ENCODE measurements at places on chromosomes 3 and 15.

DNA sequence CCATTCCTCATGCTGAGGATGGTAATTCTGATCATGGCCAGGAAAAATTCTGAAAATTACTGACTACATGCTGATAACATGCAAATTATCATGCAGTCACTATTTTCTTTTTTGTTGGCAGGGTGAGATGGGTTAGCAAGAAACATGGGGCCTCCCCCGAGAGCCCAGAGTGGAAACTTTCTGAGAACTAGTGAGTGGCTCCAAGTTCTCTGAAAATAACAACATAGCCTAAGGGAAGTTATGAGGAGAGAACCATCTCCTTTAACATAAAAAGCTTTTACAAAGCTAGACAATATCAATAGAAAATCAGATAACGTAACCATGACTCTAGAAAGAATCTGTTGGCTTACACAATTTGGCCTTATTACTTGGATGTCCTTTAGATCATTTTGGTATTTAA is 254.2 kb downstream of the PLOD2 start:
- no peak for DNase-seq

DNA sequence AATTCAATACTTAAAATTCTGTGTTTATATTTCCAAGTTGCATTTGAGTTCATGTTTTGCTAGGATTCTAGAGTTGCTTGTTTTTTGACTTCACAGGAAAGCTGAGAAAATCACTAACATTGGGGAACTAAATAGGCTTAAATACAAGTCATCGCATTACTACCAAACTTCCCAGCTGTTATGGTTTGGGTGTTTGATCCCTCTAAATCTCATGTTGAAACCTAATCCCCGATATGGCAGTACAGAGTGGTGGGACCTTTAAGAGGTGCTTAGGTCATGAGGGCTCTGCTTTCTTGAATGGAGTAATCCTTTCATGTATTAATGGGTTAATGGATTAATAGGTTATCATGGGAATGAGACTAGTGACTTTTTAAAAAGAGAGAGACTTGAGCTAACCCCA is 77.2 kb upstream of the ARPP21 start:
- DNase-seq: no peak

GRCh38 chr15:41873711-41874110 is 20.1 kb downstream of the SPTBN5 start:
- DNase-seq: no peak

GRCh38 chr15:31488437-31489204 is 162.0 kb downstream of the KLF13 start:
- no peak for DNase-seq

GRCh38 chr15:48865370-48866079 is 12.4 kb upstream of the EID1 start:
- no peak for DNase-seq

DNA sequence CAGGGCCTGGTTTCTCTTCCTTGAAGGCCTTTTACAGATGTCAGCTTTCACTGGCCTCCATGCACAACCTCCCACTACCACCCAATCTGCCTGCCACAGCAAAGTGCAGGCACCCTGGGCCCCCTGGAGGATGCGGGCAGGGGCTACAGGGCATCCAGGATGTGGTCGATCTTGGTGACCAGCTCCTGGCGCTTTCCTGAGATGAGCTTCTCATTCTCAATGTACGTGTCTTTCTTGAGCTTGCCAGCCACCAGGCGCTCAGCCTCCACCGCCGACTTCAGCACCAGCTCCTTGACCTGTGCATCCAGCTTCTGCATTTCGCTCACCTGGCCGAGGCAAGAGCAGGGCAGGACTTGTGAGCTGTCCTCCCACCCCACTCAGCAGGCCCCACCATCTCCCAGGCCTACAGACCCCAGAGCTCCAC is 30.3 kb downstream of the RPN1 start:
- no peak for DNase-seq

GRCh38 chr15:29681946-29682345 is 140.3 kb downstream of the TJP1 start:
- no peak for DNase-seq

GRCh38 chr15:78201281-78202190 is 32.8 kb downstream of the ACSBG1 start:
- no peak for DNase-seq

- DNase-seq: no peak
Observed at GRCh38 chr15:42387603-42388002, 28.3 kb downstream of the CAPN3 start.

GRCh38 chr15:100500226-100500990 is 28.3 kb downstream of the CERS3 start:
- DNase-seq: no peak

DNA sequence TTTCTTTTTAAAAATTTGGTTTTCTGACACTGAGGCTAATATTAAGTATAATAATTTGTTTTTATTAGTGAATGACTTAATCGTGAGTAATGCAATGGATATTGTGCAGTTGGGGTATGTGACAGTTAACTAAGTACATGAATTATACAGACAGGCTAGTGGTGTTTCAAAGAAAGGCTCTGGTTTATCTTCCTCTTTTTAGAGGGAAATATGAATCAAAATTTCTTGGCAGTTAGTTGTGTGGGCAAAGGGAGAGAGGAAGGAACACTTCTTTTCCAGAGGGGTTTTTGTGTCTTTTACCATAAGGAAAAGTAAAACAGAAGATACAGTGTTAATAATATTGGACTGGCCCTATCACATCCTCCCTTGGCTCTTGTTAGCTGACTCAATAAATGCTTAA is 2.7 kb downstream of the ZNF654 start:
- no peak for DNase-seq

DNA sequence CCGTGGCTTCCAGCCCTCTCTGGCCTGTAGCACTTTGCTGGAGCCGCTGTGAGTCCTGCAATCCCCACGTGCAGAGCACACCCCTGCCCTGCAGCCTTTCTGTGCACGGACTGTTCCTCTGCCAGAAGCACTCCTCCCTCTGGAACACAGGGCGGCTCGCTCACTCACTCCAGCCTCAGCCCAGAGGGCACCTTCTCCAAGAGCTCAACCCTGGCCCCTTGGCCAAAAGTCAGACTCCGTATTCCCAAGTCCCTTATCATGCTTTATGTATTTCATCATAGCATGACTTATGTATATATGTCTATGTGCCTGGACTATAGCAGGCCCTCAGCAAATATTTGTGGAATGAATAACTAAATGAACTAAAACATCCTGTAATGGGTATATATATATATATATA is 63.2 kb downstream of the ASB7 start:
- DNase-seq: no peak

DNA sequence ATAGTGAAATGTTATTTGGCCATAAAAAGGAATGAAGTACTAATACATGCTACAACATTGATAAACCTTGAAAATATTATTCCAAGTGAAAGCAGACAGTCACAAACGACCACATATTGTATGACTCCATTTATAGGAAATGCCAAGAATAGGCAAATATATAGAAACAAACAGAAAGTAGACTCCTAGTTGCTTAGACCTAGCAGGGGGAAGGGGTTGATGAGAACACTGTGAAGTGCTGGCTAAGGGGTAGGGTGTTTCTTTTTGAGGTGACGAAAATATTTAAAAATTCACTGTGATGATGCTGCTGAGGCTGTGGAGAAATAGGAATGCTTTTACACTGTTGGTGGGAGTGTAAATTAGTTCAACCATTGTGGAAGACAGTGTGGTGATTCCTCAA is 30.5 kb upstream of the XIRP1 start:
- DNase-seq: no peak

GRCh38 chr15:42080919-42081830 is 13.2 kb downstream of the PLA2G4D start:
- no peak for DNase-seq

- DNase-seq: no peak
Observed at GRCh38 chr3:148588291-148588690, 109.4 kb upstream of the AGTR1 start.

GRCh38 chr3:170737498-170738162 is 132.4 kb downstream of the RPL22L1 start:
- no peak for DNase-seq

DNA sequence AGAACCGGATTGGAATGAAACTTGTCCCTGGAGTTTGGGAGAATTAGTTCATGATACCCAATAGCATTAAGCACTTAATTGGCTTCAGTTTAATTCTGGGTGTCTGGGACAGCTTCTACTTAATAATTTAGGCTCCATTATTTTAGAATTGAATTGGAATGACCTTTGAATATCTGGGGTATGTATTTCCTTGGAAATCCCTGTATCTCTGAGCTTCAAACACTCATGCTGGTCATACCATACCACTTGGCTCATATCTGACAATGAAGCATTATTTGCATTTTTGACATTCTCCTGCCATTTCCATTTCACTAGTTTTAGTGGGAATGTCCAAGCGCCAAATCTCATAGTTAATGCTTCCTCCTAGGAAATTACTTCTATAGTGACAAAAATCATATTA is 393.1 kb downstream of the DIPK2A start:
- no peak for DNase-seq

GRCh38 chr3:73955494-73956070 is 330.8 kb upstream of the PDZRN3 start:
- DNase-seq: no peak

DNA sequence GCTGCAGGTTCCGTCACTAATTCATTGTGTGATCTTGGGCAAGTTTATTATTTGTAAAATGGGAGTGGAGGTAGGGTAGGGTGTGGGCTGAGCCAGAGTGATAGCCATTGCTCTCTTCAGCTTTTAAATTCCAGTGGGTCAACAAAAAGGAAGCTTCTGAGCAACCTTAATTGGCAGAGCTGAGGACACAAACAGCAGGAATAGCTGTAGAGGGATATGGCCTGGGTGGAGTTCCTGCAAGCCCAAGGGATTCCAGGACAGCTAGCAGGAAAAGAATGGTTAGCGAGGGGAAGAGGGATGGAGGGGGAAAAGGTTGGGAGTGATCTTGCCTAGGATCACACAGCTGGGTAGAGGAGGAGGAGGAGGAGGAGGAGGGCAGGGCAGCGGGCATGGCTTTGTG is 11.4 kb downstream of the CCK start:
- no peak for DNase-seq

DNA sequence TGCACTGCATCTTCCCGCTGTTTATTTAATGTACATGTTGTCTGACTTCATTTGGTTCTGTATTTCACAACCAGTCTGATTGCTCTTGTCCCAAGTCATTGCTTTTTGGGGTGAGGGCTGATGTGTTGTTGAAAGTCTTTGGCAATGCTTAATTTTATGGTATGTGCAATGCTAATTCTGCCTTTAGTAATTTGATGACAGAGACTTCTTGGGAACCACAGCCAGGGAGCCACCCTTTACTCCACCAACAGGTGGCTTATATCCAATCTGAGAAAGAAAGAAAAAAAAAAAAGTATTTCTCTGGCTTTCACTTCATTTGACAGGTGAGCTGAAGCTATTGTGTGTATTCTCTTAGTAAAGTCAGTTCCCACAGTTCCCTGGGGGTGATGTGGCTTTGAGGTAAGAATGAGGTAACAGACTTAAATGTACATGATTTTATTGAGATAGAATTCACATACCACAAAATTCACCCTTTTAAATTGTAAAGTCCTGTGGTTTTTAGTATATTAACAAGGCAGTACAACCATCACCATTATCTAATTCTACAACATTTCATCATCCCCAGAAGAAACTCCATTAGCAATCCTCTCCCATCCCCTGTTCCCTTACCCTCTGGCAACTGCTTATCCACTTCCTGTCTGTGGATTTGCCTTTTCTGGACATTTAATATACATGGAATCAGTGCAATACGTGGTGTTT is 97.3 kb downstream of the SLCO3A1 start:
- no peak for DNase-seq

DNA sequence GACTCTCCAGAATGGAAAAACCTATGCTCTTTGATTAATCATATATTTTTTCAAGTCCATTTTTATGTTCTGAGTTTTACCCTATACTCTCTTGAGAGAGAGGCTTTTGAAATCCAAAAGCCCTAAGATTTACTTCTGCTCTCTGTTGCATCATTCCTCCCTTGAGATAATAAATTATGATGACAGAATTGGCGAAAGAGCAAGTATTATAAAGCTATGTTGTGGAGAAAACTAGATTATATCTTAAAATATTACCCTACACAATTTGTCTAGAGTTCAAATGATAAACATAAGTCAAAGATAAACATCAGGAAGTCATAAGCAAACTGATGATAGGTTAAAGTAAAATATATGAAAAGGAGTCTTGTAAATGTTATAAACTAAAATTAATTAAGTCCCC is 293.4 kb upstream of the MME start:
- no peak for DNase-seq

- no peak for DNase-seq
Observed at GRCh38 chr3:169280010-169280585, 383.4 kb downstream of the MECOM start.

- DNase-seq: no peak
Observed at GRCh38 chr3:31699309-31699953, 166.7 kb downstream of the STT3B start.

- DNase-seq: no peak
Observed at GRCh38 chr3:43995547-43996378, 245.9 kb upstream of the TOPAZ1 start.

DNA sequence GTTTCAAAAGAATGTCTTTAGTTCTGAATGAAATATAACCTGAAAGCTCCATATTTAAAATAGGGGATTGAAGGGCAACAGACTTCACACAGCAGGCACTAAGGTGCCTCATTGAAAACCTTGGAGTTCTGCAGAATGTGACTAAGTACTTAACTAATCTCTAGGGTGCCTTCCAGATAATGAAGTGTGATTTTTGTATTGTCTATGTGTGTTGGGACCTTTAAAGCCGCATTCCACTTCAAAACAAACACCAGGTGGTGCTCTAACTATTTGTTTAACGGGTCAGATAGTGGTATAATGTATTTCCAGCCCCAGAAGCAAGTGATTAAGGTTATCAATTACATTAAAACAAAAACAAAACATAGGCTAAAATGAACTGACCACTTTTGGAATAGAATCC is 28.0 kb downstream of the TFG start:
- DNase-seq: no peak

DNA sequence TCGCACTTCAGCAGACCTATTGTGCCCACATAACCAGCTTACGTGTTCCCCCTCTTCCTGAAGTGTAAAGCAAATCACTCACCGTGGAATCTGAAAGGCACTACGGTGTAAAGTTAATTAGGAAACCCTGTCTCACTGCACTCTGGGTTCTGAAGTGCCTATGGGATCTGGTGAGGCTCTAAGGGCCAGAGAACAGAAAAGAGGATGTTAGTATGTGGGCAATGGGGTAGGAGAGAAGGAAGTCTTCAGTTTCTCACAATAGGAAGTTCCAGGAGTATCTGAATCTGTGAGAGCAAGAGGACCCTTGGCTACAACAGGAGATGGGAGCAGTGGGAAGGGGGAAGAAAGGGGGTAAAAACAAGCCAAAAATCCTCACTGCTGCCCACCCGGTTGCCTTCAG is 71.4 kb downstream of the ITGB5 start:
- DNase-seq: no peak

DNA sequence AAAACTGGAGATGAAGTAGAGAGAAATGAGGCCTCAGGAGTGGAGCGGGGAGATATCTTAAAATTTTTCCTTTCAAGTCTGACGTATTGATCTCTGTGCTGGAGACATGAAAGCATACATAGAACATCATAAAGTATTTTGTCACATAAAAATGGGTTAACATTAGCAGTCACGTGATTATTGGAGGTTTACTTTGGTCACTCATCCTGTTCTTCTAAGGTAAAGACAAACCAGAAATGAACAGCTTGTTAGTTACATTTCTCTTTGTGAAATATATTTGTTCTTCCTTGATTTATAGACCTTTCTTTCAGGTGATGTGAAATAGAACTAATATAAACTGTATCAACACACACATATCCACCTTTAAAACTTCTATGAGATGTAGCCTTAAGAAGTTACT is 324.1 kb downstream of the SQOR start:
- no peak for DNase-seq
